HEK293T (cell line): ENCODE measurements at places on chromosomes 3 and 15.

DNA sequence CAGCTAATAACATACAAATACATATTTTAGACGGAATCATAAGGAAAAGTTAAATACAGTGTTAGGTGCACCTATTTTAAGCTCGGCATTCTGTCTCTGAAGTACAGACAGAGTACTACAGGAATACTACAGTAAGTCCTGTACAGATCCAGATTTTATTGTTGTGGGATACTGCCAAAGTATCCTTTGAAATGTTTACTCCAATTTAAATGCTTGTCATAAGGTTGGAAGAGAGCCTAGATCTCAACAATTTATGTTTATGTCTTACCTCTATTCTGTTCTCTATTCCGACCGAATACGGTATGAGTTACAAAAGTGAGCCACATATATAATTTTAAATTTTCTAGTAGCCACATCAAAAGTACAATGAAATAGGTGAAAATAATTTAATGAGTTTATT is 25.3 kb downstream of the PLD1 start:
- no peak for DNase-seq

DNA sequence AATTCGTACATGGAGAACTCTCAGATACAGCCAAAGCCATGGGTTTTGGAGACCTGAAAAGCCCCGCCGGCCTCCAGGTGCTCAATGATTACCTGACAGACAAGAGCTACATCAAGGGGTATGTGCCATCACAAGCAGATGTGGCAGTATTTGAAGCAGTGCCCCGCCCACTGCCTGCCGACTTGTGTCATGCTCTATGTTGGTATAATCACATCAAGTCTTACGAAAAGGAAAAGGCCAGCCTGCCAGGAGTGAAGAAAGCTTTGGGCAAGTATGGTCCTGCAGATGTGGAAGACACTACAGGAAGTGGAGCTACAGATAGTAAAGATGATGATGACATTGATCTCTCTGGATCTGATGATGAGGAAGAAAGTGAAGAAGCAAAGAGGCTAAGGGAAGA is 23.5 kb downstream of the MYO5A start:
- DNase-seq = no peak

GRCh38 chr3:119120480-119120879 is 25.5 kb upstream of the TEX55 start:
- no peak for DNase-seq

GRCh38 chr15:76024021-76024768 is 12.0 kb upstream of the NRG4 start:
- DNase-seq = no peak

GRCh38 chr3:21446945-21447475 is 304.0 kb downstream of the ZNF385D start:
- no peak for DNase-seq
